Glomerular endothelial cell (primary cell): ENCODE measurements at places on chromosomes 12 and 14. TPM values are rescaled to one million over a fixed set of nuclear protein-coding genes. Genes with fewer than 3 reads are reported as not detected.

GRCh38 chr12:10163084-10163483 is 8.8 kb downstream of the OLR1 start:
- DNase-seq, result no peak

GRCh38 chr14:52179141-52179790 is 88.2 kb upstream of the PTGDR start:
- DNase-seq, result no peak

GRCh38 chr12:89347325-89347829 is 4.9 kb downstream of the DUSP6 start:
- no peak for DNase-seq

DNA sequence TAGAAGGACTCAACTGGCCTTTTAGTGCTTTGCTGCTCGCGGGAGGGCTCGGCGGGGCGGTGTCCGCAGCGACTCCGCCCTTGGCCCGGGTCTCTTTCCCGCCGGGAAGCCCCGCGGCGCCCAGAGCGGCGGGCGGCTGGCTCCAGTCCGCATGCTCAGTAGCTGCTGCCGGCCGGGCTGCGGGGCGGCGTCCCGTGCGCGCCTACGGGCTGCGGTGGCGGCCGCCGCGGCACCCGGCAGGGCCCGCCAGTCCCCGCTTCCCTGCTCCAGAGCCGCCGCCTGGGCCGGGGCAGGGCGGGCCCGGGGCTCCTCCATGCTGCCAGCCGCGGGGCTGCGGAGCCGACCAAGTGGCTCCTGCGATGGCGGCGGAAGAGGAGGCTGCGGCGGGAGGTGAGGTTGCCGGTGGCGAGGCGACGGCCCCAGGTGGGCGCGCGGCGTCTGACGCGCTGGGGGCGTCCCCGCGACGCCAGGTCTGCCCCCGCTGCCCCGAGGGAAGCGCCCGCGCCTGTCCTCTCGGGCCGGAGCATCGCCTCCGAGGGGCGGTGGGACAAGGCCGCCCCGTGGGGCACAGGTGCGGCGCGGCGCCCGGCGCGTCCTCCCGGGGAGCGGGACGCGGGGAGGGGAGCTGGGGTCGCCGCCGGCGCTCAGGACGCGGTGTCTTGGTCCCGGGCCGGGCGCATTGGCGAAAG is at the start of gene BMAL2:
Gene BMAL2, plus strand, starts transcription at position 123 of the 689 bp plus-strand sequence. Its CDS starts 237 bp downstream, at position 360.
- no peak for DNase-seq

The TSPAN11 gene
- 31.1 and 38.7 TPM in 2 replicates for total RNA-seq

DNA sequence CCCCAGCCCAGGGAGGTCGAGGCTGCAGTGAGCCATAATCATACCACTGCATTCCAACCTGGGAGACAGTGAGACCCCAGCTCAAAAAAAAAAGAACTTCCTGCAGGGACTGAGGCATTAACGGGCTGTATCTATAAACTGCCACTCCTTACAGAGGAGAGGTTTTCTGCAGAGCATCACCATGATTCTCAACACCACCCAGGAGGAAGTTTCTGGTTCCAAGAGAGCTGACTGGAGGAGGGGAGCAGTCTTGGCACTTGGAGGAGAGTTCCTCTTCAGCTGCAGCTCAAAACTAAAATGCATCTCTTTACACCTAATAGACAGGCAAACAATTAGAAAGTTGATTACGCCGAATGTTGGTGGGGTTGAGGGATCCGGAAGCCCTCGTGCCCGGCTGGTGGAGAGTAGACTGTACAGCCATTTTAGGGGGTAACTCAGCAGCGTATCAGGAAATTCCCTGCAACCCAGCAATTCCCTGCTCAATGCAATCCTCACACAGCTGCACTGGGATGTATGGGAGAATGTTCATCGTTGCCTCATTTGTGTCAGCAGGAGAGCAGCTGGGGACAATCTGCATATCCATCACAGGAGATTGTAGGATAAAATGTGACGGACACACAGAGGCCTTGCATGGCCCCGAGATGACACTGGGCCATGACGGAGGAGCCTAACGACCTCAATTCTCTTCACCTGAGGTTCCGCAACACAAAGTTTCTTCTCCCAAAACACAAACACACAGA is 36.6 kb downstream of the ACTN1 start:
- DNase-seq, result no peak

GRCh38 chr12:88836156-88836555 is 255.9 kb upstream of the KITLG start:
- no peak for DNase-seq
